BJ (cell line): ENCODE measurements at places on chromosomes 13 and 19. TPM values are rescaled to one million over a fixed set of nuclear protein-coding genes. Genes with fewer than 3 reads are reported as not detected.
A peak's percentile ranks its signal among the peaks of the same experiment; 100 is the strongest.

The FLT1 gene
- 37.8 and 68.2 TPM in 2 replicates for polyA plus RNA-seq

DNA sequence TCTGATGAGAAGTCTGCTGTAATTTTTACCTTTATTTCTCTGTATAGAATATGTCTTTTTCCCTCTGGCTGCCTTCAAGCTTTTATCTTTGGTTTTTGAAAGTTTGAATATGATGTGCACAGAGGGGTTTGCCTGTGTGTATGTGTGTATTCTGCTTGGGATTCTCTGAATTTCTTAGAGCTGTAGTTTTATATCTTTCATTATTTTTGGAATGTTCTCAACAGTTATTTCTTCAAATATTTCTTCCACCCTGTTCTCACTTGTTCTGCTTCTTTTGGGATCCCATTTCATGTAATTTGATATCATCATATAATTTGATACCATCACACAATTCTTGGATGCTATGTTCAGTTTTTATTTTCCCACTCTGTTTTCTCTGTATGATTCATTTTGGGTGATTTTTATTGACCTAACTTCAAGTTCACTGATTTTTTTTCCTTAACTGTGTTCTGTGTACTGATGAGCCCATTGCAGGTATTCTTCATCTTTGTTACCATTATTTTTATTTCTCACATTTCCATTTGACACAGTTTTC is 7.5 kb downstream of the COG3 start:
- DNase-seq, result no peak

DNA sequence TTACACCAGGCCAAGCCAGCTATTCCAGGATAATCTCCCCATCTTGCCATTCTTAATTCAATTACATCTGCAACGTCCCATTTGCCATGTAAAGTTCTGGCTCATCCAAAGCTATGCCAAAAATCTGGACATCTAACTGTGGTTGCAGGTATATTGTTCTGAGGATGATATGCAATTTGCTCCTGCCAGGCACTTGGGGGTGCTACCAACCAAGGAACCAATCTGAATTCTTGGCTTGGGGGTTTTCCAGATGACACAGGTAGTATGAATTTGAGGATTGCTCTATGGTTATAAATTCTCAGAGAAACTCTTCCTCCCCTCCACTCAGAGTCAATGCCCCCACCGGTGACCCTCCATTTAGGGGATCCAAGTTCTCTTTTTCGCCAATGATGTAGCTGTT is 33.0 kb downstream of the CRYL1 start:
- DNase-seq, result no peak

DNA sequence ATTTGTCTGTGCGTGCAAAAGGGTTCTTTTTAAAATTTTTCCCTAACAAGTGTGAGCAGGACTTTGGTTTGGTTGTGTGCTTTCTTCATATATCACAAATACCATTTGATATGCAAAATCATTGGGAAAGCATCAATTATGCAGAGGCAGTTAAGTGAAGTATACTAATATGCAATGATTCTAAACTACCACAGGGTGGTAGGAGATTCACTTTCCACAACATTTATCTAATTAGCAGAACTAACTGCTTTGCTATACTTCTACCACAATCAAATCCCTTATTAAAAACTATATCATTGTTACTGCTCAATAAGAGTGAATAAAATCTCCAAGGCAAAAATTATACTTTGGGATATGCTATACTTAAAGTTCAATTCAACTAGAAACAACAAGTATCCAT is 2738.9 kb upstream of the PCDH20 start:
- DNase-seq, result peak; percentile 11

The PSG6 gene
- polyA plus RNA-seq, result 1.0 and 1.5 TPM in 2 replicates

DNA sequence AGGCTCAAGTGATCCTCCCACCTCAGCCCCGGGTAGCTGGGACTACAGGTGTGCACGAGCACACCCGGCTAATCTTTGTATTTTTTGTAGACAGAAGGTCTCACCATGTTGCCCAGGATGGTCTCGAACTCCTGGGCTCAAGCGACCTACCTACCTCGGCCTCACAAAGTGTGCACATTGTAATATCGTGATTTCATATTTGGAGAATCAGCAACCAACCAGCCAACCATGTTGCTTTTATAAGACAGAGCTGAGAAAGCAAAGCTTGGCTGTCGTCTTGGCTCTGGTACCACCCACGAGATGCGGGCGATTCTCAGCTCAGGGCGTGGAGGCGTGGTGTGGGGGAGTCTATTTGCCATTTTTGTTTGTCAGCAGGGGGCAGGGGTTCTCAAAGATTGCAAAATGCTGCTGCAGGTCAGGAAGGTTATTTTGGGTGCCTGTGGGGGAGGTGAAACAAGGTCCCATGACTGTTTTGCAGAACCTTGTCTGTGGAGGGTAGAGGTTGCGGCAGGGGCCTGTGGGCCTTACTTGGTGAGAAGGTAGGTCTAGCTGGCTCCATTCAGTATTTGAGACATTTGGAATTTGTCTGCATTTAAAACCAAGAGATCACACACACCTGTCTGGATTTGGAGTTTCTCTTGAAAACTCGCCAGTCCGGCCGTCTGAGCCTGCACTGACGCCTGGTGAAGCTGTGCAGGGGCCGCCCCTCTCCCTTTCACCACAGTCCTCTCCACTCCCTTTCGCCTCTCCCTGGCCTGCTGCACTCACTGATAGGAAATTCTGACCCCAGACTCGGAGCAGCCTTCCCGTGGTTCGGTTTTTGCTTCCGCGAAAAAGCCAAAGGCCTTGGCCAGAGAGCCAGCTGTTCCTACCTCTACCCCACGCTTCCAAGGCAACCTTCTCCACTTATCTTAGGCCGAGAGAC is 15.4 kb downstream of the TNFAIP8L1 start:
- DNase-seq, result no peak

The GJB2 gene
- polyA plus RNA-seq, result not detected in 2 replicates

The CD70 gene
- not detected in 2 replicates for polyA plus RNA-seq

The ATP4A gene
- not detected in 2 replicates for polyA plus RNA-seq

DNA sequence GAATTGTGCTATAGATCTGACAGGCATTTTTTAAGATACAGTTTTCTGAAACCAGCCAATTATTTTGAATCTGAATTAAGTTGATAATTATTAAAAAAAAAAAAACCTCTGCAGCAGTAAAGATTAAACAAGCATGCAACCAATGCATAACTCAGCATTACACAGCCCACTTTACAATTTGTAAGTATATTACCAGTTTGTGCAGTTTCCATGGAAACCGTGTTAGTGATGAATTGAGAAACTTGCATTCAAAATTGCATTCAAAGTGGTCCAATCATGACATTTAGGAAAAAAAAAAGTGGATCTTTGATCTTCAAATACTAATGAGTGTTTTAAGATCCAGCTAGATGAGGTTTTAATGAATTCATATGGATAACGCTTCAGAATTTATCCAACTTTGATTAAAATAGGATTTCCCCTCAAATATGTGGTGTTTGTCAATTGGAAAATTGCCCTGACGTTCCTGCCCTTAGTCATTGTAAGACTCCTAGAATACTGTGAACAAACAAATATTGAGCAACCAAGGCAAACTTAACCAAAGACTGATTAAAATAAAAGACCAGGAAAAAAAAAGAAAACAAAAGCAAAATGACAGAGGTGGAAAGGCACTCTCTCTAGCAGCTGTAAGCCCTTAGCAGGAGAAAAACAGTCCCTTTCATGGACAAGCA is 314.8 kb upstream of the MAB21L1 start:
- peak; percentile 31 for DNase-seq

The MAST3 gene
- 1.9 and 2.8 TPM in 2 replicates for polyA plus RNA-seq

DNA sequence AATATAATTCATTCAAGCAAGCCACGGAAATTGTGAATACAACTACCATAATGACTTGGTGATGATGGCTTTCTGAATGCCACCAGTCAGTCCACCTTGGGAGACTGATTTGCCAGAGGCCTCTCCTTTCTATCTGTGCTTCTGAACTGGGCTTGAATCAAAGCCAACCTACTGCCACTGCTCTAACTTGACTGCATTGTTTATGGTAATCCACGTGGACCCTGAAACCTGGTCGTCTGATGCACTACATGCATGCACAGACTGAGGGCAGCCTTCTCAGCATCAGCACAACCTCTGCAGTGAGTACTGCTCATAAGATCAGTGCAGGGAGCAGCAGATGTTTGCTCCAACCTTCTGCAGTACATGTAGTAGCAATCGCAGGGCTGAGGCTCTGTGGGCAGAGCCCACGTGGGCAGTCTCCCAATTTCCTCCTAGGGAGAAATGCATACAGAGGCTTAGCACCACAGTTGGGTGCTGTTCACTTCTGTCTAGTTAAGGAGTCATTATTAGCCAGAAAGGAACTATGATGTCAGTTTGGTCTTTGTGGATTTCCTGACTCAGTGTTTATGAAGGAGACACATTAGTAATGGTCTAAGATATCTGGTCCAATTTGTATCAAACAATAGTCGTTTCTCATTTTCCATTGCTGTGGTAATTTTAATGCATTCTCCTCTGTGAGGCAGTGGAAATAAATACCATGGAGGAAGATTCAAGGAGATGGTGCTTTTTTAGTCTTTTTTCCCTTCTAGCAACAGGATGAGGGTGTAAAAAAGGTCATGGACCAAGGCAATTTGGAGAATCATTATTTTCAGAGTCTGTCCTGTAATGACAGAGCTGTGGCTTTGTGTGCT is 82.5 kb downstream of the AKAP11 start:
- no peak for DNase-seq

The ZNF726 gene
- polyA plus RNA-seq, result 1.2 and 1.8 TPM in 2 replicates

The CYP2A7 gene
- not detected in 2 replicates for polyA plus RNA-seq

DNA sequence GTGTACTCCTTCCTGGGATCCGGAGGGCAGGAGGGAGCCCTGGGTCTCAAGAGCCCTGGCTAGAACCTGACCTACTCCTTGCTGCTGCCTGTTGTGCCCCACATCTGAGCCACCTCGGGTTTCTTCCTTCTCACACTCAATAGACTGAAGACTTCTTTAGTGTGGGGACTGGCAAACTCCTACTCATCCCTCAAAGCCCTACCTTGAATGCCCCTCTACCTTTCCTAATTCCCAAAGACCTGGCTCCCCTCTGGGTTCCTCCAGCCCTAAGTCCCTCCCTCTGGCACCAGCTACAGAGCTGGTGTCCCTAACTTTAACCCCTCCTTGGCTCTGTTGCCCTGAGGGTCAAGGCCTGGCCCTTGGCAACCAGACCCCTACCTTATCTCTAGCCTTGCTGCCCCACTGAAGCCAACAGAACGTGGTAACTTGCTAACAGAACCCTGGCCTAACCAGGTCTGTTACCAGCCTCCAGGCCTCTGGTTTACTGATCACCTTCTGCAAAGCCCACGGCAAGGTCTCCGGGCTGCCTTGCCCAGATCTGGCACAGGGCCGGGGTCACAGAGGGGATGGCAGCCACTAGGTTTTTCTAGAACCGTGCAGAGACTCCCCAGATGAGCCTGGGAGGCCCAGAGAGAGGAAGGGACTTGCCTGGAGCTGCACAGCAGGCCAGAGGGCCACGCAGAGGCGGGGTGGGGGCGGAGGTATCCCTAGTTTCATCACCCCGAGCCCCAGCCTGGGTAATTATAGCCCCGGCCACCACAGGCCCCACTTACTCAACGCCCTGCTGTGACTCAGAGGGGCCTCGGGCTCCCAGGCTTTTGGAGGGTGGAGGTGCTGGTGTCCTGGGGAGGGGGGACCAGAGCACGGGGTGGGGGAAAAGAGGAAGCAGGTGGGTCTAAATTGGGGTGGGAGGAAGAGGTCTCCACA is 15.3 kb downstream of the ZBTB7A start:
- no peak for DNase-seq

DNA sequence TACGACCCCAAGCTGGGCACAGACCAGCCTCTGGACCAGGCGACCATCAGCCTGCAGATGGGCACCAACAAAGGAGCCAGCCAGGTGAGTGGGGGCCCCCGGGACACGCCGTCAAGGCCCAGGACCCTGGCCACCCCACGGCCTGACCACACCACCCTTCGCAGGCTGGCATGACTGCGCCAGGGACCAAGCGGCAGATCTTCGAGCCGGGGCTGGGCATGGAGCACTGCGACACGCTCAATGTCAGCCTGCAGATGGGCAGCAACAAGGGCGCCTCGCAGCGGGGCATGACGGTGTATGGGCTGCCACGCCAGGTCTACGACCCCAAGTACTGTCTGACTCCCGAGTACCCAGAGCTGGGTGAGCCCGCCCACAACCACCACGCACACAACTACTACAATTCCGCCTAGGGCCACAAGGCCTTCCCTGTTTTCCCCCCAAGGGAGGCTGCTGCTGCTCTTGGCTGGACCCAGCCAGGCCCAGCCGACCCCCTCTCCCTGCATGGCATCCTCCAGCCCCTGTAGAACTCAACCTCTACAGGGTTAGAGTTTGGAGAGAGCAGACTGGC is 9.6 kb downstream of the ELOF1 start:
- DNase-seq, result no peak

- no peak for DNase-seq
These were observed 16.7 kb downstream of the TSKS start for GRCh38 chr19:49746206-49746958.

The NXNL1 gene
- polyA plus RNA-seq, result not detected in 2 replicates

The AMER2 gene
- not detected in 2 replicates for polyA plus RNA-seq

GRCh38 chr13:33015791-33016323 is 366 bp upstream of the KL start:
- no peak for DNase-seq

- no peak for DNase-seq
These were observed 34.8 kb downstream of the IL12RB1 start for GRCh38 chr19:18051887-18052286.

The LYPD5 gene
- 0.40 and 0.50 TPM in 2 replicates for polyA plus RNA-seq

The ZNF737 gene
- 3.4 and 5.0 TPM in 2 replicates for polyA plus RNA-seq

DNA sequence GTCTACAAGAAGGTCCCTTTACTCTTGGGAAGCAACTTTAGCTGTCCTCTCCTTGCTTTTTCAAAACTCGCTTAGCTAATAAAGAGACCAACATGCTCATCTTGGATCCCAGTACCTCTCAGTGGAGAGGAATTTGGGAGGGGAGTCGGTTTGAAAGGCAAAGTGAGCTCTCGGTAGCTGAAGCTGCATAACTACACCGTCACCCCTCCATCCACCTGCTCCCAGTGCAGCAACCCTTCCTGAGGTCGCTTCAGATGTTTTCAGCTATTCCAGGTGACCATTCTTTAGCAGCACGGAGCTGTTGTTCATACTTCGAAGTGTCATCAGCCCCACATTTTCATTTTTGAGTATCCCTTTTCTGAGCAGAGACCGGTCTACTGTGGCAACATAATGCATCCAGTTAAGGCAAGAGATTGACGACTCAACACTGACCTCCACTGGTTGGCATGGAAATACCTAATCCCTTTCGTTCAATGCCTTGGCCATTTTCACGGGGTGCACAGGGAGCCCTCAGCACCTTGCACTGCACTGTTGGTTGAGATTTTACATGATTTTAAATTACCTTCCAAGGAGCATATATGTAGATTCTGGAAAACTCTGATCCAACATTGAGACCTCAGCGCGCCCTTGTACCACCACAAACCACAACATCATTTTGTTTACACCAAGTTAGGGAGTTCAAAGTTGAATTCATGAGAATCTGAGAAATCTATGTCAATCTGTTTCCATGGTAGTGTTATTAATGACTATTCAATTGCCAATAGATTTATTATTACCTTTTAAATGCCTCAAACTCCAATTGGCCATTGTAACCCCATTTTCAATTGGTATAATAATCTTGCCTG is 42.2 kb downstream of the DLEU7 start:
- peak; percentile 9 for DNase-seq

The ZNF331 gene
- polyA plus RNA-seq, result 4.8 and 6.1 TPM in 2 replicates

The PNMA8C gene
- 0.02 TPM in 1 of 2 replicates, not detected in the other for polyA plus RNA-seq

DNA sequence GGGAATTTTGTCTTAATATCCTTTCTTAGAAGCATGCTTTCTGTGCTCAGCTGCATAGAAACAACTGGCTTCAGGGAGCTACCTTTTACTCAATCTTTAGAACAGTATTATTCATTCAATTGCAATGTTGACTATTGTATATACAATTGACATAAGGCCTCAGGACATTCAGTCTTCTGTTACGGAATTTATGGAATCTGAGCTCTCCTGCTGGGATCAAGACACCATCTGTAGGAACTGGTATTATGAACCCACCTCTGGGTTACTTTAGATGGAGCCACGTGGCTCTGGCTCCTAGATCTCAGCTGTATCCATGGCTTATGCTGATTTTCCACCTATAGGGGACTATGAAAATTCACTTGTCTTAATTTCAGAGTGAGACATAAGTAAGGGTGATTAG is 716.2 kb upstream of the GPC6 start:
- DNase-seq, result no peak
